ENCODE measurements at places on chromosomes 7 and 10.
A peak's percentile ranks its signal among the peaks of the same experiment; 100 is the strongest.

DNA sequence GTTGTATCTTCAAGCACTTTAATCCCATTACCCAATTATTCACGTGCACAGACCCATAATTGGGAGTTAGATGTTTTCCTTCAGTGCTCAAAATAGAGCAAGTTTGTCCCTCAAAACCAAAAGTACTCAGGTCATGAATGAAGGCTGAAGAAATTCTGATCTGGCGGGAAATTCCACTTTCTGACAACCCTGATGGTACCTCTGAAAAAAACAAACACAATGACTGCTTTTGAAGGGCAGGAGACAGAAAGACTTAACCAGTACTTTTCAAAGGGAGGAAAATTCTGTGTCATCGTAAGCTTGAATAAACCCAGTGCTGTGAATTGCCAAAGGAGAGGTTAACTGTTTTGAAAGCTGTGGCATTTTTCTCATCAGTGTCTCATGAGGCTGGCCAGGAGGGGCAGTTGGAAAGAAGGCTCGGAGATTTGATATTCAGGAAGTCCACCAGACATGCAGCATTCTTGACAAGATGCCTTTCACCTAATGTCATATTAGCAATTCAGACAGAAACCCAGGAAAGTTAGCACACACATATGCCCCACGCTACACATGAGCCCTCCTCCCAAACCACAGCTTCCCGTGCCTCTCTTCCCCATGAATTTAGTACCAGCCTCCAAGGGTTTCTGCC, 347.0 kb downstream of the KCNMA1 start:
- DNase-seq: peak; percentile 31

DNA sequence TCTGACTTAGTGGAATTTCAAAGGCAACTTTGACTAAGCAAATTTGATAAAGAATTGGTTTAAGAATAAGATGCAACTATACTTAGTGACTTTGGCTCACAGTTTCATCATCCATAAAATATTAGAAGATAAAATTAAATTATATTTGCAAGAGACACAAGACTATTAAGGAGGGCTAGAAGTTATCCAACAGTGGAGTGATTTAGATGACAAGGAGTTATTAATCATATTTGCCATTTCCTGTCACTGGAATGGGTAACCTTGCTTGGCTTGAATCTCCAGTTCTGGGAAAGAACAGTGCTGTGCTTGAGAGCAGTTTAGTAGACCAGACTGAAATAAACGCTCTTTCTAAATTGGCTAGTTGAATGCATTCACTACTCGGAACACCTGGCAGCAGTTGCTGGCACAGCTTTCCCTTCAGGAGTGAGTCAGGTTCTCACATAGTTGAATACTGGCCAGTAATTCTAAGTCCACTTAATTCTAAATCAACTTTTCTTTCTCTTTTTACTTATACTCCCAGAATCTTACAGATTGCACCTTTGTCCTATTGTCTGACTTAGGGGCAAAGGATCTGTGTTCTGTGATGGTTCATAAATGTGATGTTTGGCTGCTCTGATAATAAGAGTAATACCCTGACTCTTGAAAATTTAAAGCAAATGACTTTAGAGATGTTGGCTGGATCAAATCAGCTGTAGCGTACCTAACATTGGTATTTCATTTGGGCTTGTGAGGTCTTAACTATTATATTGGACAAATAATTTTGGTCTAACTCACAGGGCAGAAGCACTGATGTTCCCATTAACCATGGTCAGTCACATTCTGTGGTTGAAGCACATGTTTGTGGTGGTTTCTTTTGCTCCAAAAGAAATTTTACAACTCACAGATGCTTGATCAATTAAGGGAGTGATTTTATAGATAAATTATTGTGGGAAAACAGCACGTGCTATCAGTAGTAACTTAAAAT, 16.6 kb downstream of the STMP1 start:
- DNase-seq: peak; percentile 85

GRCh38 chr7:15798081-15798480, 111.6 kb upstream of the MEOX2 start:
- DNase-seq: no peak

DNA sequence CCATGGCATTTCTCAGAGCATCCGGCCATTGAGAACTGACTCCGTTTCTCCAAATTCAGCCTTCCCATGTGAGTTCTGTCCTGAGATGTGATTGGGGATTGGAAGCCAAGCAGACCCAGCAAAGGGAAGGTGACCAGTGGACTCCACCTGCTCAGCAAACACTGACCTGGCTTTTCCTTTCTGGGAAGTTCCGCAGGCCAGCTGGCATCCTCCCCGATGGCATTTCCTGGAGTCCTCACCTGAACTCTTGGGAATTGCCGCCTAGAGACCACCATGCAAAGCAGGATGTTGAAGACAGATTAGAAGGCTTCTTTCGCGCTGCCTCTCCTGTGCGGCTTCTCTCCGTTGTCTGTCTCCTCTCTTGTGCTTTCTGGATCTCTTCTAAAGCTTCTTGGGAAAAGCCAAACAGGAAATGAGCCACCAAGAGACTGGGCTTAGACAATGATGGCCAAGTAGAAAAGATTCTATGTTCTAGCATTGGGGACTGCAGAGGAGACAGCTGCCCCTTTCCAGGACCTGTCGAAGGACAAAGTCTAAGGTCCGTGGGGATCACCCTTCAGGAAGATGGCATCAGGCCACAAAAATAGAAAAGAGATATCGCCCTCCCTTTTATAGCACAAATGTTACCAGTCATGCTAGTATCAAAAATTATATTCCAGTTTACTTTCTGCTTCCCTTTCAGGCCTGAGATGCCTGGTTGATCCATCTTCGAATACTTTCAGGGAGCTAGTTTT, 103.7 kb upstream of the INSYN2A start:
- DNase-seq: no peak

DNA sequence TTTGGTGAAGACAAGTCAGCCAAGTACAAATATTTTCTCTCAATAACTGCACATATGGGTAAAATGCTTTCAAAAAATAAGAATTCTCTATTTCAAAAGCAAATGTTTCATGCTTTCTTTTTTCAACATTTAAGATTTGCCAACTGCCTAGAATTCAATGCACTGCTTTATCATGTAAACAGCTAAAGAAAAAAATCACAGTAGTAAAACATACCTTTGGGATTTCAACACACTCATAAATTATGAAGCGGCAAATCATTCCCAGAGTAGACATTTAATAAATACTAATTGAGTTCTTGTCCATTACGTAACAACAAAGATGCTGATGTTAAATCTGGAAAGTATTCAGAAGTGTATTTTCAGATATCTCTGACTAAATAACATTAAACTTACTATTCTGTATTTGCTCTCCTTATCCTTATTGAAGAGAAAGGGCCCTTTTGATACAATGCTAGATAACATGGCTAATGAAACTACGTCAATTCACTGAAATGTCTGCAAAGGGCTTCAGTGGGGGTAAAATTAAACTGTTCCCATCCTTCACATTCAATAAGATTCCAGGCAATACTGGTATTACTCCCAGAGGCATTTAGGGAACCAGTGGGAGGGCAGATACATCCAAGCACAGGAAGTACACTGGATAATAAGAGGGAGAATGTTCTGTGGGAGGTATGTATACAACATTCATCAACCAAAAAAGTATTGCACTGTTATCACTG, 13.9 kb downstream of the NAPEPLD start:
- no peak for DNase-seq

- peak; percentile 10 for DNase-seq
Observed at GRCh38 chr7:107891636-107892366, 818 bp downstream of the DLD start.

DNA sequence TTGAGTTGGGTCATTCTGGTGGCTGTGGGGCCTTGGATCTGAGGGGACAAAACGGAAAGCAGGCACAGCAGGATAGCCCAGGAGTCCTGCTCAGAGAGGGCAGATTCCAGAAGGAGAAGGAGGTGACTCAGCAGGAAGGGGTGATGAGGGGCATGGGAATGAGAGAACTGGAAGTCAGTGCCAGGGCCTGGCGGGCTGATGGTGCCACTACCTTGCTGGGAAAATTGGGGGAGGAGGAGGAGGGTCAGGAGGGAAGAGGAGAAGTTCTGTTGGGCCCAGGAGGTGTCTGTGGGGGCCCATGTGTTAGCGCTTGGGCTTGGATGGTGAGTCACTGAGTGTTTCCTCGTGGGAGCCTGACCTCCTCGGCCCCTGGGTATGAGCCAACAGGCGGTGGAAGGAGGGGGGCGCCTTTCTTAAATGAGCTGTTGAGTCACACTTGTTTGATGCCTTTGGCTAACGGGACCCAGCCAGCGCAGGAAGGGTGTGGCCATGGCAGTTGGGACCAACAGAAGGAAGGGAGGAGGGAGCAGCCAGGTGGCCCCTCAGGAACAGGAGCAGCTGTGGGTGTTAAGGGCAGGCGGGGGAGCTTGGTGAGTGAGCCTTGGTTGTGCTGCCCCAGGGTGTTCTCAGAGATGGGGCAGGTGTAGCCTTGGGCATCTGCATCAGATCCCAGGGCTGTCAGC, 130.0 kb upstream of the BTBD16 start:
- DNase-seq: peak; percentile 98
